ENCODE measurements at places on chromosomes 2 and 18.

DNA sequence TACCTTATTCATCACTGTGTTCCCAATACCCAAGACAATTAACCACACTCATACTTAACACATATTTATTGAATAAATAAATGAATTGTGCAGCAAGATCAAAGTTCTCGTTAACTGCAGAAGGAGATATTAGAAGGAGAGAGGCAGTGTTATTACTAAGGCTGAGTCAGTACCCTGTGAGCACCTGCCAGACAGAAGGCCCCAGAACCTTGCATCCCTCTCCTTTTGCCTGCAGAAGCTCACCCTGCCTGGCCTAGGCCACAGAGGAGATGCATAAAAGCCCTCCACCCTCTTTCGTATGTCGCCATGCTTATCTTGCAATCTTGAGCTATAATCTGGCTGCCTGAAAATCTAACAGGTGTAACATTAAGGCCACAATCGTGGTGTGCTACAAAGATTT, 20.5 kb upstream of the RNF149 start:
- no peak for DNase-seq

DNA sequence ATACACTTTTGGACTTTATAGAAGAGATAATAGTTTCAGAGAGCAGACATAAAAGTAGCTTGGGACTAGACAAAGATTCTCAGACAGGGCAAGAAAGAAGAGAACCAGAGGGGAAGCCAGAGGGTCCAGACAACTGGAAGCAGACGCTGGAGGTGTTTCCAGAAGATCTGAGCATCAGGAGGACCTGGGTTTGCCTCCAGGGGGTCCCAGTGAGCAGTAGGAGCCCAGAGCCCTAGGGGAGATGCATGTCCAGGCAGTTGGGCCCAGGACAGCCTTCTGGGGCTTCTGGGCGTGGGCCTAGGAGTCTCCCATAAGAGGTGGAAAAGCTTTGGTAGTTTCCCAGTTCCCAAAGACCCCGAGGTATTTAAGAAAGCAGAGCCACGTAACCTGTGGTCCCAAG, 251.2 kb upstream of the ID2 start:
- no peak for DNase-seq

- no peak for DNase-seq
These were observed 2.6 kb upstream of the PTPN2 start for GRCh38 chr18:12886498-12887126.

- no peak for DNase-seq
These were observed 80.3 kb upstream of the TSPYL6 start for GRCh38 chr2:54336136-54336976.

Data from posterior cingulate gyrus (tissue), 11 donors.